ENCODE measurements at places on chromosomes 16 and 17.

DNA sequence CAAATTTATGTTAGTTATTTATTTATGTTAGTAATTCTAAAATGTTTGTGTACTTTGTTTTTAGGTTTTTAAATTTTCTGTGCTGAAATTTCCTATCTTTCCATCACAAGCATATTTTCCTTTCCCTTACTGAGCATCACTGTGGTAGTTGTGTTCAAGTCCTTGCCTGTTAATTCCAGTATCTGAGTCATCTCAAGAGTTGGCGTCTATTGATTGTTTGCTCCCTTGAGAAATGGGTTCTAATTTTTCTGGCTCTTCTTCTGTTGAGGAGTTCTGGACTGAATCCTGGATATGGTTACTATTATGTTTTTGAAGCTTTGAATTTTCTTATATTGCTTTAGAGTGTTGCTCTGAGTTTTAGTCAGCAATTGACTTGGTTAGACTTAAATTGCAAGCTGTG, 56.3 kb downstream of the GAN start:
- DNase-seq: no peak

GRCh38 chr17:37137906-37138514, 189.3 kb downstream of the AATF start:
- no peak for DNase-seq

GRCh38 chr17:77321649-77322513, 181.1 kb downstream of the SEC14L1 start:
- DNase-seq: no peak

GRCh38 chr16:81231014-81231413, 7.5 kb upstream of the BCO1 start:
- no peak for DNase-seq

GRCh38 chr16:22425036-22425801, 50.8 kb upstream of the CDR2 start:
- no peak for DNase-seq

GRCh38 chr16:66353055-66353454, 13.4 kb upstream of the CDH5 start:
- no peak for DNase-seq

DNA sequence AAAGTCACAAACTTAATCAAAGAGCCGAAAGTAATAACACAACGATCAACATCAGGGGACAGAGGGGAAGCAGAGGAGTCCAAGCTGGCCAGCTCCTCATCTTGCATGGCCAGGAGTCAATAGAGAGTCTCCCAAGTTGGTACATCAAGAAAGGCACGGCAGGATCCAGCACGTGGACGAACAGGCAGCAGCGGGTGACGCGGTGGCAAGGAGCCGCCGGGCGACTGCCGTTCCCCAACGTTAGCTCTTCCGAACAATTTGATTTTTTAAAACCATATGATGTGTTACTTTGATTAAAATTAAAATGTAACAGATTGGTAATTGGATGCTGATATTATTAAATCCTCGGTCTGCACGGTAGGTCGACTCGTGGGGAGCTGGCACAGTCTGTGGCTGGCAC, 81.8 kb upstream of the DOC2B start:
- no peak for DNase-seq

- DNase-seq: peak; percentile 83
Measured at GRCh38 chr16:813204-813915, 12.8 kb upstream of the GNG13 start.

DNA sequence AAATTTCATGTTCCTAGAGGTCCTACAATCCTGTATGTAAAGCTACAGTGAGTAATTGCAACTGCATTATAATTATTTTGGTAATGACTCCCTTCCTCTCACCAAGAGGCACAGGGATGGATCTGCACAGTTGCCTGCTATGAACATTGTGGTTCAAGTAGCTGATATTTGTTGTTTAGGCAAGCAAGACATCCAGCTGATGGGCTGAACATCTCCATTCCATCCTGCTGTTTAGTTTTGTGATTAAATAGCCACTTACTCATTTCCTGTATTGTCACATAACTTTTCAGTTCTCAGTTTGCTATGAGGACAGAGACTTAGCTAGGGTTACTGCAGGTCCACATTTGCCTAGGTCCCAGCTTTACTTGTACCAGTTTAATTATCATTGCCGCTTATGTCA, 181.2 kb upstream of the TBX2 start:
- no peak for DNase-seq

- no peak for DNase-seq
Measured at GRCh38 chr17:28573521-28573920, 2.2 kb upstream of the PIGS start.

GRCh38 chr17:31738488-31738887, 120.6 kb downstream of the COPRS start:
- no peak for DNase-seq

DNA sequence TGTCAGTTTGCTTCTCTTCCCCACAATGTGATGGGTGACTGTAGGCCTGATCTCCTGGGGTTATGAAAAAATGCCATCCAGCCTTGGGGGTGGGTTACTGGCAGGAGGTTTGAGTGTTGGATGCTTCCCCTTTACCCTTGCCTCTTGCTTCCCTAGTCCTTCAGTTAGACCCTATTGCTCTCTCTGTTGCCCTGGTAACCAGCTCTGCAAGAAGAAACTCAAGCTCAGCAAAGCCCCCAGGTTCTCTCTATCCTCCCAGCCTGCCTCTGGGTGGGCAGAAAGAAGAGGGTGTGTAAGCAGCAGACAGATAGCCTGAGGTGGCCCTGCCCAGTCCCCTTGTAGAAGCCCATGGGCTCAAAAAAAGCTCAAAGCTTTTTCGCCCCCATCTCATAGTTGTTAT, 2.8 kb upstream of the RAPGEFL1 start:
- DNase-seq: no peak

DNA sequence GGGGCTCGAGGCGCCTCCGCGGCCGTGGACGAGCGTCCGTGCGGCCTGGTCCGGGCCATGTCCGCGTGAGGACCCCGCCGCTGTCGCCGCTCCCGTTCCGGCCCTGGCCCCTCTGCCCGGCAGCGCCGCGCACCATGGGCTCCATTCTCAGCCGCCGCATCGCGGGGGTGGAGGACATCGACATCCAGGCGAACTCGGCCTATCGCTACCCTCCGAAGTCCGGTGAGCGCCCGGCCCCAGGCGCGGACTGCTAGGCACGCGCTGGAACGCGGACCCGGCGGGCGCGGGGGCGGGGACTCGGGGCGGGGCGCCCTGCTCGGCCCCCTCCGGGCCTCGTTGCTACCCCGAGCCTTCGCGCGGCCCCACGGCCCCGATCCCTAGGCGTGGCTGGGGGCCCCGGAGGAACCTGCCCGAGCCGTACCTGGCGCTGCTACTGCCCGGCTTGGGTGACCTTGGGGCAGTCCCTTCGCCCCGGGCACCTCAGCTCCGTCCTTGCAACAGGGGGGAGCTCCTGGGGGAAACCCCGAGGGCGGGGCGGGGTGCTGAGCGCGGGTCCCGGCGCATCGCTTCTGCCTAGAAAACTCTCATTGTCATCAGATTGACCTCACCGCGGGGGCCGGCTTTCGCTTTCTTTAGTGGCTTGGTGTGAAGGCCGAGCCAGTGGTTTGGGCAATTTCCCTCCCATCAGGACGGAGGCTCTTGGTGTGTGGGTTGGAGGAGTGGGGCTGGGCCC, 367 bp downstream of the MGRN1 start:
- DNase-seq: peak; percentile 71

DNA sequence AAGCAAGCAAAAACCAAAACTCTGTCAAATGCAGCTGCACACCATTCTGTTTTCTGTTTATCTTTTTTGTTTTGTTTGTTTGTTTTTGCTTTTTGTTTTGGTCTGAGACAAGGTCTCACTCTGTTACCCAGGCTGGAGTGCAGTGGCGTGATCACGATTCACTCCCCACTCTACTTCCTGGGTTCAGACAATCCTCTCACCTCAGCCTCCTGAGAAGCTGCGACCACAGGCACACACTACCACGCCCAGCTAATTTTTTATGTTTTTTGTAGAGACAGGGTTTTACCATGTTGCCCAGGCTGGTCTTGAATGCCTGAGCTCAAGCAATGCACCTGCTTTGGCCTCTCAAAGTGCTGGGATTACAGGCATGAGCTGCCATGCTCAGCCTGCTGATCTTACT, 19.3 kb upstream of the SLFN13 start:
- no peak for DNase-seq

GRCh38 chr17:56114469-56114868, 38.8 kb upstream of the ANKFN1 start:
- no peak for DNase-seq

DNA sequence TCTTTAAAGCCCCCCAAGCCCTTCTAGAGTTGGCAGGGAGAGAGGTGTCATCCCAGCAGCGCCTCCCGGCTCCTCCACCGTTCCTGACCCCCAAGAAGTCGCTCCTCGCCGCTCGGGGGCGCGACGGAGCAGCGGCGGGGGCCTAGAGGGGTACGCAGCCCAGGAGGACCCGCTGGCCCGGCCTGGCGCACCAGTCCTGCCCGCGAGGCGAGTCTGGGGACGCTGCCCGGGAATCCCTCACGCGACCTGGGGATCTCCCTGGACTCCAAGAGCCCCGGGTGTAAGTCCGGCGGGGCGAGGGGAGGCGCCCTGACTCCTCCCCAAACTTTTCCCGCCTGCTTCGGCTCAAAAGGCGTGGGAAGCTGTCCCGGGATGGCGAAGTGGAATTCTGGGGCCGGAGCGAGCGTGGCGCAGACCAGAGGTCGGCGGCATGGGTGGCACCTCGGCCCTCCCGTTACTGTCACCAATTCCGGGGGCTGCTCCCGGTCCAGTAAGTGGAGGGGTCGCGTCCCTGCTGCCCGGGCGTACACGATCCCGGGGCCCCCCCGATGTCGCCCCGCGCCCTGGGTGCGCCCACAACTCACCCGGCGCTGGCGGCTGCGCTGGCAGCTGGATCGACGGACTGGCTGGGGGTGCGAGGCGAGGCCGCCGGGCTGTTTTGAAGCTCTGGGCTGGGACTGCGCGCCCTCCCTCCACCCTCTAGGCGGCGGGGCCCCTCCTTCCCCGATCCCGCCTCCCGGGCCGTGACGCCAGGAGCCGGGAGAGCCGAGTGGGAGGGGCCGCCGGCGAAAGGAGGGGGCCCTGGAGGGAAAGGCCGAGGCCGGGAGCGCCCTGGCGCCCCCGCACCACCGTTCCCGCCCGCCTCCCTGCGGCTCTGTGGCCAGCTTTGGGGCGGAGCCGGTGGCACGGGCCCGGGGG, at the start of gene EMP2:
EMP2 (minus strand) TSS at position 634 of the 918 bp plus-strand sequence. CDS start 32,981 bp downstream, outside the sequence.
- DNase-seq: peak; percentile 95

- DNase-seq: no peak
Measured at GRCh38 chr16:88927010-88927409, 50.0 kb downstream of the CBFA2T3 start.

DNA sequence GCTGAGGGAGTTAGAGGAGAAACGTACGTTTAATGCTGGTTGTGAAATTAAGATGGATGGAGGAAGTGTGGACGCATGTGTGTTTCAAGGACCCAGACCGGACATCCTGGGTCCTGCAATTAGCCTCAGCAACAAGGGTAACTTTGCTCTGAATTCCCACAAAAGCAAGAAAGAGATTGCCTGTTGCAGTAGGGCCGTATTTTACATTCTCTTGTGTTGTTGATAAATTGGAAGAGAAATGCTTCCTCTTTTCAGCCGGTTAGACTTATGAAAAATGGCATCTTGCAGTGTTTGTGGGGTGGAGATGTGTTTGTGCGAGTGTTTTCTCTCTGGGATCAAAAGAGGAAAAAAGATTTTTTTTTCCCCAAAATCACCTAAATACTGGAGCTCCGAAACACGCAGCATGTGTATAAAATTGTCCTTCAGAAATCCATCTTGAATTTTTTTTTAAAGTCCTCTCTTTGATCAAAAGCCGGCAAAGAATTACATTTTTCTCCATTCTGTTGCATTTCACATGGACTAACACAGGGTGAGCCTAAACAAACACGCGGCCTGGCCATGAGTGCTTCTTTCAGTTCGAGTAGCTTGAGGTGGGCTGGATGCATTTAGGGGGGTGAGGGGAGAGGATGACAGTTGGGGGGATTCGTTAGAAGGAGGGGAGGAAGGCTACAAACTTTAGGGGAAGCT, 251.6 kb downstream of the C16orf95 start:
- DNase-seq: no peak

DNA sequence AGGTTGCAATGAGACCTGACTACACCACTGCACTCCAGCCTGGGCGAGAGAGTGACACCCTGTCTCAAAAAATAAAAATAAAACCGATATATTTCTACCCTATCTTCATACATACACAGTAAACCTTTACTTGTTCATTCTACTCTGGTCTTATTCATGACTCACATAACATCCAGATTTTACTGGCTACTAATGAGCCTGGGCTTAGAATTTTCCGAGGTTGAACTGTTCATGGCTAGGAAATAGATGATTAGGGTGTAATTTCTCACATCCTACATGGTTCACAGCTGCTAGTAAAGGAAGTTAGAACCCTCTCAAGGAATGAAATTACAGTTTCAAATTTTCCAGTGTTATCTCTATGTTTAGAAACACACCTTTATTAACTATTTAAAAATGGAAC, 14.7 kb downstream of the GSPT1 start:
- no peak for DNase-seq

- no peak for DNase-seq
Measured at GRCh38 chr17:49190932-49191331, 19.4 kb downstream of the GNGT2 start.

DNA sequence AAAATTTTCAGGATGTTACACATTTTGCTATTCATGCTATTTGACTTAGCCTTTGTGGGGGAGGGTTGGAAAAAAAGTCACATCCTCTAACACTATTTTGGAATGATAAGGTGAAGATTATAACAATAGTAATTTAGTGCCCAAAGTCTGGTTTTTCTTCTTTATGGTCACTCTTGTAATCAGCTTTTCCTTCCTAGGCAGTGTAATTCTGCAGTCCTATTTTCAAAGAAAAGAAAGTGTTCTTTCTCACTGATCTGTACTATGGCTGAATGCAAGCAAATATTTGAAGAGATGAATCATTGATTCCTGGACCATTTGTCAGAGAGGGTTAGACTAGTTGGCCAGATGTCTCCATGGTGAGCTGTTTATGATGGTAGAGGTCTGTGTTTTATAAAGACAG, 8.4 kb downstream of the RSPRY1 start:
- no peak for DNase-seq

DNA sequence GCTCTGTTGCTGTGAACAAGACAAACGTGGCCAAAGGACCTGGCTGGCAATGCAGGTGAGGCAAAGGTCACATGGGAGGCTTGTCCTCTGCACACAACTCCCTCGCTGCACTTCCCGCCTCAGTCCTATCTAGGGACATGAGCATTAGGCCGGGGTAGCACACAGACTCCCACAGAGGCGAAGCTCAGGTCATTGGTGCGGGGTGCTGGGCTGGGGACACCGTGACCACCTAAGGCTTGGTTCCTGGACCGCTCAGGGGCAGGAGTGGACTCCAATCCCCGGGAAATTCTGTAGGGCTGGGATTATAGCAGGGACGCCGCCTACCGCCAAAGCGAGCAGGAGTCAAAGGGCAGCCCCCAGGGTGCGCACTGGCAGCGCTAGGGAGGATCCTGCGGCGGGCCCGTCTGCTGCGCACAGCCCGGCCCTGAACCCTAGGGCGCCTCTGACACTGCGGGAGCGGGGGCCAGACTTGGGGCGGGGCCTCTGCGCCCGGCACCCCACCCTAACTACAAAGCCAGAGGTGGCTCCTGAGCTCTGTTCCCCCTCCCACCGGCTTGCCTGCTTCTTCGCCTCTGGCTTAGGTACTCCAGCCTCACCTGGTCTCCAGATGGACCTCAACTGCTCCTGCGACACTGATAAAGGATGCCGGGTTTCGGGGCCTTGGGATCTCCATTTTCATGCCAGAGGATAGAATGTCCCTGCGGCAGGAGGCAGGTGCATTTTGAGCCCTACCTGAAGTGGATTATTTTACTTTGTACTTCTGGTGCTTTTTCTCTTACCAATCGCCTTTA, 3.9 kb upstream of the MT1B start:
- DNase-seq: no peak

Data from iPS-NIHi11 (cell line).